ENCODE measurements at places on chromosomes 1 and 21.
A peak's percentile ranks its signal among the peaks of the same experiment; 100 is the strongest.

GRCh38 chr1:81121306-81121705, 679.4 kb upstream of the ADGRL2 start:
- DNase-seq = no peak

DNA sequence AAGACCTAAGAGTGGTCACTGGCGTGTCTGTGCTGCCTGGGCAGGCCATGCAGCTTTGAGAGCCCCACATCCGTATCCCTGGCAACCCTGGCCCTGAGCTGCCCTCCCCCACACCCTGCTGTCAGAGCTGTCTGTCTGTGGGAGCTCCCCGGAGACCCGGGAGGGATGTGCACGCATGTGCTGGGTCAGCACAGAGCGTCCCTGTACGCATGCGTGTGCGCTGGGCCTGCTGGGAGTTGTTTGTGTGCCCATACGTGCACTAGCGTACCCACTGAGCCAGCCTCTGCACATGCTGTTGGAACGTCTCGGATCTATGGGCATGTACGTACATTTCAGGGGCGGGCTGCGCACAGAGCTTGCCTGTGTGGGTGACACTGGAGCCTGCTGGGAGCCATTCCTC, 89.3 kb downstream of the EPHB2 start:
- no peak for DNase-seq

- no peak for DNase-seq
Observed at GRCh38 chr1:232744847-232745246, 60.4 kb upstream of the MAP10 start.

DNA sequence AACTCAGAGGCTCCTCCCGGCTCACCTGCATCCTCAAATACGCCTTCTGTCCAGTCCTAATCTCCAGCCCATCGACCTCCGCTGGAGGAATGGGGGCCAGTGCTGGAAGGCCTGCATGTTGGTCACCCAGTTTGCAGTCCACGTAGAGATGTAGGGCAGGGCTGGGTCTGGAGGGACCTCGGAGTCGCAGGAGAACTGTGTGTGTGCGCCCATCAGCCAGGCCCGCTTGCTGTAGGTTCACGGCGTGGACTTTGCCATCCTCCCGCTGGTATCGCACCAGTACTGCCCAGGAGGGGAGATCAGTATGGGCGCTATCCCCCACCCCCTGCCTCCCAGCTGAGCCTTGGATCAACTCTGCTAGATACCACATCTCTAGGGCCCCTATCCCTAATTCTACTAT, 2.7 kb downstream of the THBS3 start:
- DNase-seq = no peak

DNA sequence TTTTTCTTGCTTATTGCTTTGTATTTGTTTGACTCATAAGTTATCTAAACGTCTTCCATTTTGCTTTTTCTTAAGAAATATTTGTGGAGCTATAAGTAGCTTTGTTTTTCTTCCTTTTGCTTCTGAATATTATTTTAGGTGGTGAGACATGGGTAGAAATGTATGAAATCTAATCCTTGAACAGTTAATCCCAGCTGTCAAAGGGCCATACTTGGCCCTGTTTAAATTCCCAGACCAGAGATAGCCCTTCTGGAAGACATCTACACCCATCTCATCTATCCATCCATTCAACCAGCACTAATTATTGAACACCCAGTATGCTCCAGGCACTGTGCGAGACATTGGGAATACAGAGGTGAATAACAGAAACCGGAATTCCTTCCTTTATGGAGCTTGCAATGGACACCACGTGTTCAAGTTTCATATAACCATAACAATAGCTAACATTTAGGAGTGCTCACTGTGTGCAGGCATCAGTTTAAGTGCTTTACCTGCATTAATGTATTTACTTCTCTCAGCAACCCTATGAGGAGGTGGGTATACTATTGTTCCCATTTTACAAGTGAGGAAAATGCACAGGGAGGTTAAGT, 8.7 kb downstream of the TACSTD2 start:
- no peak for DNase-seq

DNA sequence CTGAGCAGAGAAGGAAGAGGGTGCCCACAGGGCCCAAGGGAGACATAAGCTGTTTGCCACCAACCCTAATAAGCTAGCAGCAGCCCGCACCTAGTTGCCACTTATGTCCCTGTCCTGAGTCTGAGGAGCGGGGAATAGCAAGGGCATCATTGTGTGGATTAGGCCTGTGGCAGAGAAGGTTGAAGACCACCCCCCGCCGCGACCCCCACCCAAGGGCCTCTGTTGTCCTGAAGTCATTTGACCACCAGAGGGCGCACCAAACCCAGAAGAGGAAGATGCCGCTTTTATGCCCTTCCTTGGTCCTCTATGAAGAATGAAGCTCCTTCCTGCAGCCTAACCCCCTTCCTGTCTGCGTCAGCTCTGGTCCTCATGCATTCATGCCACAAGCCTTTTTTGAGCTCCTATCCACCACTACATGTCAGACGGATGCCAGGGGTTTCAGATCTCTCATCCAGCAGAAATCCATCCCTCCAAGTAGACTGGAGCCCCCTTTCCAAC, 16.6 kb downstream of the RHBG start:
- peak; percentile 71 for DNase-seq

DNA sequence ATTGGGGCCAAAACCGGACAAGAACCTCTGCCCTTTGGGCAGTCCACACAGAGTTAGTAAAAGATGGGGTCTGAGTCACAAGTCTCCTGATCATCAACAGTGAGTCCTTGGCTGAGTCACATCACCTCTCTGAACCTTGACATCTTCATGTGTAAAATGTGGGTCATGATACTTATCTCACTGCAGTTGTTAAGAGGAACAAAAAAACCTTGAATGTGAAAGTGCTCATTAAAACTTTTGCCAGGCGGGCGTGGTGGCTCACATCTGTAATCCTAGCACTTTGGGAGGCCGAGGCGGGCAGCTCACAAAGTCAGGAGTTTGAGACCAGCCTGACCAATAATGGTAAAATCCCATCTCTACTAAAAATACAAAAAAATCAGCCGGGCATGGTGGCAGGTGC, 15.7 kb downstream of the S100A16 start:
- no peak for DNase-seq

DNA sequence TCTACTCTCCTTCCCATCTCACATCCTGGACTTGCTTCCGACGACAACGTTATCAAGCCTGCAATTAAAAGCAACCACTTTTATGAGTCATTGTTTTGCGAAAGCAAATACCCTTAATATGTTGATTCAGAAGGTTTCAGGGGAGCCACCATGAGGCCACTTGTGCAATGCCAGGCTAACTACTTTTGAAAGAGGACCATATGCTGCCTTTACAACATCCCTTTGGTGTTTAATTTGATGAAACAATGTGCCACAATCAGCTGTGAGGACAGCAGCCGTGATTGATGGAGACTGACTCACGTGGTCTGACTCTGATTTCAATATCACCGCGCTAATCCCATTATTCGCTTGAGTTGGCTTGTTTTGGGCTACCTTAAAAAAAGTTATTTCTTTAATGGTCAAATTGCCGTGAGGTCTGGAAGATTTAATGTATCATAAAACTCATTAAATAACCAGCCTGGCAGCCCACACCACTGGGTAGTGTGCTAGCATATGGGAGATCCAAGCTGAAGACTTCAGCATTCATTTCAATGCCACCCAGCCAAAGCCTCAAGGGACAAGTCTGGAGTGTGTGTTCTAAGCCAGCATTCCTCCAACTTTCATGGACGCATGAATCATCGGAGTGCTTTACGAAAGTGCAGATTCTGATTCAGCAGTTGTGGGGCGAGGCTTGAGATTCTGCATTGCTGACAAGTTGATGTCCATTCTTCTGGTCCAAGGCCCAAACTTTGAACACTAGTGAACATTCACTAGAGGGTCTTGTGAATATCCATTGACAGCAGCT, 73.3 kb upstream of the PAXBP1 start:
- DNase-seq = peak; percentile 86

- peak; percentile 68 for DNase-seq
Observed at GRCh38 chr21:38798481-38798882, 7.2 kb upstream of the ETS2 start.

- no peak for DNase-seq
Observed at GRCh38 chr1:148372731-148373130, 110.4 kb downstream of the PPIAL4G start.

- peak; percentile 4 for DNase-seq
Observed at GRCh38 chr21:30083225-30083945, 83.2 kb downstream of the CLDN17 start.

GRCh38 chr1:30304080-30304479, 419.3 kb downstream of the MATN1 start:
- DNase-seq = no peak

GRCh38 chr1:201309416-201309815, 26.1 kb downstream of the PKP1 start:
- DNase-seq = peak; percentile 65

DNA sequence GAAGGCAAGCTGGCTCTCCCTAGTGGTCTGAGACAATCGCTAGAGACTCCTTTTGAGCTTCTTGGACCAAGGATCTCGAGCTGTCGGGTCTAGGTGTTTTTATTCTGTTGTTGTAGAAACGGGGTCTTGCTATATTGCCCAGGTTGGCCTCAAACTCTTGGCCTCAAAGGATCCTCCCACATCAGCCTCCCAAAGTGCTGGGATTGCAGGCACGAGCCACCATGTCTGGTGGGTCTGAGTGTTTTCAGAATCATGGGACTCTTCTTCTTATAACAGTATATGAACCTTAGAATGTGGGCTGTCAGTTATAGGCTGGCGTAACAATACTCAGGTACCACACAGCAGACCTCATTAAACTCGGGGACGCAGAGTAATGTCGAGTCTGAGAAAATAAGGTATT, 33.1 kb downstream of the DNAJC11 start:
- DNase-seq = no peak

DNA sequence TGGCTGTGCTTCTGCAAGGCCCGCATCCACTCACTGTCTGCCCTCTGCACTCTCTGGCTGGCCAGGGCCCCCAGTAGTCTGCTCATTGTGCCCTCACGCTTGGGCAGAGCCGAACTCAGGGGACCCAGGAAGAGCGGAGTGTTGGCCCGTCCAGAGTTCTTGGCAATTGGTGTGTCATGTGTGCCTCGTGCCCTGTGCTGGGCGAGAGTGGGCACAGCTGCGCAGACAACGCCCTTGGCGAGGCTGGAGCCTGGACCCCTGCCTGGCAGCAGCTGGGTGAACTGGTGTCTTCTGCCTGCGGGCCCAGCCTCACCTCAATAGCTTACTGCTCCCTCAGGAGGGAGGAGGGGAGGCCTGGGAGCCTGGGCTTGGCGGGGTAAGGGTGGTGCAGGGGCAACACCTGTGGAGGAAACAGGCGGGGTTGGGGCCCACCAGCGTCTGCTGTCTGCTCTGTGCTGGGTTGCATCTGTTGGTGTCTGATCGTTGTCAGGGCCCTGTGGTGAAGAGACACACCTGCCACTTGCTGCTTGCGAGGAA, 2.1 kb downstream of the GUK1 start:
- DNase-seq = no peak

DNA sequence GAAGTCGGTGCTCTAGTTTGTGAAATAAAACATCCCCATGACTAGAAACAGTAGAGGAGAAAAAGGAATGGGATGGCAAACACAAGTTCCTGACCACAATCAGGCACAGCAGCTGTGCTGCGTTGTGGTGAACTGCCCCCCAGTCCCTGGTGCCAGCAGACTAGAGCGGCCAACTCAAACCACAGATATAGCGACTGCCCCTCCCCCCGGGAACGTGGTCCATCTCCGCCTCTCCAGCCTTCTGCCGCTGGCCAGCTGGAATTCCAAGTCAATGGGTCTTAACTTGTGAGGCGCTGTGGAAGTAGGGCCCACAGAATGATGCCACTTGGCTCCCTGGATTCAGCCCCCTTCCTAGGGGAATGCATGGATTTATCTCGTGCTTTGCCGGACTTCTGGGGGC, 41.6 kb upstream of the ZNF678 start:
- DNase-seq = no peak

GRCh38 chr21:46607636-46608035, 2.8 kb upstream of the S100B start:
- no peak for DNase-seq

- DNase-seq = peak; percentile 23
Observed at GRCh38 chr1:108880850-108881249, 4.1 kb downstream of the GPSM2 start.

DNA sequence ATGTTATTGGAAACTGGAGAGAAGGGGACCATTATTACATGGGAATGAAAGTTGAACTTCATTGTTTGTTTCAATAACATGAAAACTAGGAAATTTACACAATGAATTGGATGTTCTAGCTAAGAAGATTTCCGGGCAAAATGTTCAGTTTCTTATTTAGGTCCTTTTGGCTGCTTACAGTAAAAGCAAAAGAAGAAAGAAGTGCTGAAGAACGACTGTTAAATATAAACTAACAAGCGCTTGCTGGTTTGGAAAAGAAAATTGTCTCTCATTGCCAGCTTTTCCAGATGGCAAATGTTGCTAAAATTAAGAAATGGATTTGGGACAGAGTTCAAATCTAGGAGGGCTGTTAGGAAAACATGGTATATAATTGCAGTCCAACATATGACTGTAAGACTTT, 139.6 kb downstream of the ZNF644 start:
- DNase-seq = no peak

DNA sequence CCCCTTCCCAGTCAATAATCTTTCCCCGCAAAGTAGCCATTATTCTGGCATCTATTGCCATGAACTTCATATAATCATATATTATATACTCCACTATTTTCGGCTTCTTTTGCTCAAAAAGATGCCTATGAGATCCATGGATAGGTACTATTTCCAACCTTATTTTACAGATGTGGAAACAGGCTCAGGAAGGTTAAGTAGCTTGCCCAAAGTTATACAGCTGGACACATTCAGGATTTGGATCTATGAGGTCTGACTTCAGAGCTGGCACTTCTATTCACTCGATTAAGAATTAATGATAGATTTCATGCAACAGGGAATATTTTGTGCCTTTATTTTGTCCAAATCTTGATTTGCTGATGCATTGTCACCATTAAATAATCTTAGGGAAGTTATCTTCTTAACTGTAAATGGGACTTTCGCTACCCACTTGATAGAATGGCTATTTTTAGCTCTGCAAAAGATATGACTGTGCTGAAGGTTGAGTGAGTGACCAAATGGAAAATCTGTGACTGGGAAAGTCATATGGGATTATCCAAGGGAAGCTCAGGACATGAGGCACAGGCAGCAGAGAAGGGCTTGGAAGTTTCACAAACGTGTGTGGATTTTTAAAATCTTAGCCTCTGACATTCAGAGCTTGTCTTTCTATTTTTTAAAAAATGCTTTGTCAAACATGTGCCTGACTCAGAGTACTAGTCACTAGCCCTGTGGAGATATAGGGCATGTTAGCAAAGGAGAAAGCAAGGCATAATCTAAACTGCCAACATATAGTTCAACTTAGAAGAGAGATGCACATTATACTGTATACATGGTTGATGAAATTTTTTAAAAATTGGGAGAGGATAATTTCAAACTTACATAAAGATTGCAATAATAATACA, 36.5 kb downstream of the GIPC2 start:
- DNase-seq = no peak

Data from astrocyte of the hippocampus (primary cell).